NCI-H2081 treated with DMSO at 0.1 percent for 48 hours (cell line): ENCODE measurements at places on chromosomes 5 and 9.

DNA sequence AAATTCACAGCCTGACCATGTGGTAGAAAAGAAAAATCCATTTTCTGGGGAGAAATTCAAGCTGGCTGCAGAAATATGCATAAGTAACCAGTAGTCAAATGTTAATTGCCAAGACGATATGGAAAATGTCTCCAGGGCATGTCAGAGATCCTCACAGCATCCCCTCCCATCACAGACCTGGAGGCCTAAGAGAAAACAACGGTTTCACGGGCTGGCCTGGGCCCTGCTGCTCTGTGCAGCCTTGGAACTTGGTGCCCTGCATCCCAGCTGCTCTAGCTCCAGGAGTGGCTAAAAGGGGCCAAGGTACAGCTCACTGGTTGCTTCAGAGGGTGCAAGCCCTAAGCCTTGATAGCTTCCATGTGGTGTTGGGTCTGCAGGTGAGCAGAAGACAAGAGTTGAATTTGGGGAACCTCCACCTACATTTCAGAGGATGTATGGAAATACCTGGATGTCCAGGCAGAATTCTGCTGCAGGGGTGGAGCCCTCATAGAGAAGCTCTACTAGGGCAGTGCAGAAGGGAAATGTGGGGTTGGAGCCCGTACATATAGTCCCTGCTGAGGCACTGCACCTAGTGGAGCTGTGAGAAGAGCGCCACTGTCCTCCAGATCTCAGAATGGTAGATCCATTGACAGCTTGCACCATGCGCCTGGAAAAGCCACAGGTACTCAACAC lies 49.7 kb downstream of the PTBP3 start:
- no peak for DNase-seq

- no peak for DNase-seq
Observed at GRCh38 chr9:110131499-110131898, 76.5 kb downstream of the C9orf152 start.

DNA sequence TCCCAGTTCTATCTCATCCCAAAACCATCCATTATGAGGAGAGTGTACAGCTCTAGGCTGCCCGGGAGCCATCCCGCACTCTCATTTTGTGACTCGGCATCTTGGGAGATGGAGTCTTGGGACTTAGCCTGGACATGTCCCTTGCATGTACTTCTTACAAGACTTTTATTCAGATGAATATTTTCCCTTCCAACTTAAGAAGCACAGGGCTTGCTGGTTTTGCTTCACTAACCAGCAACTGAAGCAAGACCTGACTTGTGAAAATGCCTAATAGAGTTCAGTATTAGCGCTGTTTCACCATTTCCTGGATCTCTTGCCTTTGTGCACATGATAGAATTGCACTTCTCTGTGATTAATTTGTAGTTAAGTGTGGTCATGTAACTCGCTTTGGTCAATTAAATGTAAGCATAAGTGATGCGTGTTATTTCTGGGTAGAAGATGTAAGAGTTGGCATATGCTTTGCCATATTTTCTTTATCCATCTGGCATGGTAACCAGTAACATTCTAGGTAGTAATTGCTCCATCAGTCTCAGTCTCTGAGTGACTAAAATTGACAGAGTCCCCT lies 55.8 kb downstream of the PDCD1LG2 start:
- no peak for DNase-seq

- no peak for DNase-seq
Observed at GRCh38 chr9:79889369-79889768, 317.6 kb downstream of the TLE4 start.

- DNase-seq = no peak
Observed at GRCh38 chr5:14267991-14268708, 125.0 kb downstream of the TRIO start.

- no peak for DNase-seq
Observed at GRCh38 chr5:96742538-96742937, 65.2 kb downstream of the ERAP1 start.

GRCh38 chr9:127393645-127394044 lies 3.3 kb upstream of the SLC2A8 start:
- DNase-seq = no peak

GRCh38 chr5:140109018-140109758 lies 4.7 kb upstream of the PURA start:
- DNase-seq = no peak

DNA sequence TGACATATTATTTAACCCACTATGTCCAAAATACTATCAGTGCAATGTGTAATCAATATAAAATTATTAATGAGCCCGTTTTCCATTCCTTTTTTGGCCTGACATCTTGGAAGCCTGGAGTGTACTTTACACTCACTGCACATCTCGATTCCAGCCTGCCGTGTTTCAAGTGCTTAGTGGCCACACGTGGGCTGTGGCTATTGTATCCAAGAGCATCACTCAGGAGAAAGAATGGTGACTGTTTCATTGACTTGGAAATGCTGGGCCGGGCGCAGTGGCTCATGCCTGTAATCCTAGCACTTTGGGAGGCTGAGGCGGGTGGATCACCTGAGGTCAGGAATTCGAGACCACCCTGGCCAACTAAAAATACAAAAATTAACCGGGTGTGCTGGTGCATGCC lies 54.5 kb downstream of the CFAP77 start:
- no peak for DNase-seq

DNA sequence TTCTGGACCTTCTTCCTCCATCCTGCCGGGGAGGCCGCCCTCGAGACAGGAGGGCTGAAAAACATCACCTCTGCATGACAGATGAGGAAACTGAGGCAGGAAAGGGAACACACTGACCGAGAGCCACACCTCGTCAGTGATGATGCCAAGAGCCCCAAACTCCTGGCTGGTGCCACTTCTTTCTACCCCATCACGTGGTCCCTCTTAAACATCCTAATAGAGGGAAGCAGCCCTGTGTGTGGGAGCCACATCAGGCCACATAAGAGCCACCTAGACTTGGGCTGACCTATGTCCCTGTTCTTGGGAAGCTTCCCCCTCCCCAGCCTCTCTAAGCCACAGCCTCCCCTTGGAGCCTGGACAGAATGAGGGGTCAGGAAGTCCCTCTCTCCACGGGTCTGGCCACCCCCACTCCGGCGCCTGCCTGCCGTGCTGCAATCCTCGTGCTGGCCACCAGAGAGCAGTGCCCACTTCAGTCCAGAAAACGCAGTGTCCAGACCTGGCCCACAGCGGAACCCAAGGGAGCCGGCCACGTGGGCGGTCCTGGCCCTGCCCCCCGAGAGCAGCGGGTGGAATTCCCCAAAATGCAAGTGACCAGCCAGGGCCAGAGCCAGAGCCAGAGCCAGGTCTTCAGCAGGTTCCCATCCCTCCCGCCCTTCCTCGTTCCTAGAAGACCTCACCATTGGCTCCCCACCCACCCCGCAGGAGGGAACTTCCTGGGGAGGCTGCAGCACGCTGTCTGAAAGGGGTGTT lies 54.7 kb upstream of the SARDH start:
- no peak for DNase-seq

GRCh38 chr5:132678735-132679134 lies 4.9 kb downstream of the IL4 start:
- DNase-seq = no peak

DNA sequence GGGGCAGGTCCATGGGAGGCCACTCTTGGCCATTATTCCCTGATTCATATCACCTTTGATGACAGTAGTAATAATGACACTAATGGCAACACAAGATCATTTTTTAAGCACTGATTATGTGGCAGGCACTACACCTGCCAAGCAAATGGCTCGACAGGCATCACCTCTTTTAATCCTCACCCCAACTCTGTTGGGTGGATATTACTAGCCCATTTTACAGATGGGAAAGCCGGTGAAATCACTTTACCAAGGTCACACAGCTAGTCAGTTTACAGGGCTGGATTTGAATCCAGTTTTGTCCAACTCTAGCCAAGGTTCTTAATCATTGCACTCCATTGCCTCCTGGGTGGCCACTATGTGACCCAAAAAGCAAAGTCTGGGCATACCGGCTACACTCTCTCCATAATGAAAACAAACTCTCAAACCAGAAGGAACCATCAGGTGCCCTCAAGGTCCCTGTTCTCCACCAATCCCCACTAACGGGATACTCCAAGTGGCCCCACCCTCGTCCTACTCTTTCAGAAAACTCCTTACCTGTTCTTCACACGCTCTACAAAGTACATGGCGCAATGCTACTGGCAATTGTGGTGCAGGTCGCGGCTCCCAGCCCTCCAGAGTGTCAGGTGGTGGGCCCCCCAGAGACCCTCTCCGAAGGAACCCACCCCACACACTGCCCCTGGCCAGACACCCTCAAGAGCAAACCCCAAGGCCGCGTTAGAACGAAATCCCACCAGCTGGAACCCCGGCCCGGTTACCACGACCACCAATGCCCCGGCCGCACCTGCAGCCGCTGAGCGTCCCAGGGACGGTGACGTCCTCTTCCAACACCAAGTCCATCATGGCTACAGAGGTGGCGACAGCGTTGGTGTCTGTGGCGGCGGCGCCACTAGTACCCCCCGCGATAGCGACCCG lies 572 bp downstream of the CDK5RAP2 start:
- DNase-seq = no peak

GRCh38 chr5:122101636-122102285 lies 23.7 kb upstream of the LOX start:
- no peak for DNase-seq

GRCh38 chr9:134061688-134062371 lies 6.0 kb downstream of the BRD3 start:
- DNase-seq = no peak

- no peak for DNase-seq
Observed at GRCh38 chr9:129481424-129481809, 139.5 kb downstream of the C9orf50 start.

GRCh38 chr5:9667906-9668305 lies 37.8 kb upstream of the TAS2R1 start:
- DNase-seq = no peak

- DNase-seq = no peak
Observed at GRCh38 chr5:38672059-38672788, 115.8 kb upstream of the LIFR start.

GRCh38 chr5:10686890-10687289 lies 74.1 kb downstream of the DAP start:
- DNase-seq = no peak

DNA sequence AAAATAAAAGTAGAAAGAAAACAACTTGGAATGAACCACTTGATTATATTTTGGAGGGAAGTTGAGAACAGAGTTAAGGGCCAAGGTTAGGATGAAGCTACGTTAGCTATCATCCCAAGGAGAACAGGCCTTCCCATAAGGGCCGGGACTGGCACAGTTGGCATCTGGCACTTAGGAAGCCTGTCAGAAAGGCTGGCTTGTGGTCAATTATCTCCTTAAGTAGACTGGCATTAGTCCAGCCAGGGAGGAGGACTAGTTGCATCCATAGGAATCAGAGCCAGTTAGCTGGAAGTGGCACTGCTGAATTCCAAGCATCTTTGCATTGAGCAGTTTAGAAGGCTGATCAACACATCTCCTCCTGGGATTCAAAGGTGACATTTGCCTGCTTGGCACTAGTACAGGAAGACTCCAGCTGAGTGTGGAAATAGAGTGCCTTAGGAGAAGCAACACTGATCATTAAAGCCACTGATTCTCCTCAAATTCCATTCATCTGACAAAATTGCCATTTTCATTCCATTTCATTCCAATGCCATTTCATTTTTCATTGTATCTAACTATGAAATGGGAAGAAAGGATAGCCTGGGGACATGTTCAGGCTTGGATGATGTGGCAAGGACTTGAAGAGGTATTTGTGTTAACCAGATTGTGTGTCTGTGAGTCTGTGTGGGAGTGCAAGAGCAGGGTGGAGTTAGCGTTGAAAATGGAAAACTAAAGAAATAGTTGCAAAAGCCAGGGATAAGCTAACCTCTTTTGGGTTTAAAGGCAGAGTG lies 5.5 kb downstream of the FOXB2 start:
- DNase-seq = no peak

DNA sequence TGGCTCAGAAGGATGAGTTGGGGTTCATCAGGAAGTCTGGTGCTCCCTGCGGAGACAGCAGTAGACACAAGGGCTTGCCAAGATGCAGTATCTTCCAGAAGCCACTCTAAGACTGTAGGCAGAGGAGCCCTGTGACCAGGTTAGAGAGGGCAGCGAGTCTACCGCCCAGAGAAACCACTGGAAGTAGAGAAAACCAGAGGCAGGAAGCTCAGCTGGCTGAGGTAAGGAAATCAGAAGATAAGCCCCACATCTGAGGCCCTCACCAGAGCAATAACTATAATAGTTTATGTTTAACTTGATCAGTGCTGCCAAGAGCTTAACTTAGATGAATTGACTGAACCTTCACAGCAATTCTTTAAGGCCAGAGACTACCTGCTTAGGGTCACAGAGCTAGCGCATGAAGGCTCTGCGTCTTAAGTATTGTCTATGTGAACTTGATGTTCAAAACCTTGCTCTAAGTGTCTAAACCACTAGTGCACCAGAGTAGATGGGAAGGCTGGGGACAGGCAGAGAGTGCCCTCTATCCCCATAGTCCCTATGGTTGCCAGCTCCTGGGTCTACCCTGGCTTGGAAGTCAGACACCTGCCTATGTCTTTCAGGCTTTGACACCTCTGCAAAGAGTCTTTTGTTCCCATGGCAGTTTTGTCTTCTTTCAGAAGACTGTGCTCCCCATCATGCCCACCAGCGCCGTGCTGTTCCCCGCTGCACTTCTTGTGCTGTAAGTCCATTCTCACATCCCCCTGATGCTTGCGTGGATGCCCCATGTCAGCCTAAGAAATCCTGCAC lies 228.2 kb upstream of the KLF4 start:
- no peak for DNase-seq

- DNase-seq = no peak
Observed at GRCh38 chr9:123321616-123322272, 34.3 kb upstream of the CRB2 start.

DNA sequence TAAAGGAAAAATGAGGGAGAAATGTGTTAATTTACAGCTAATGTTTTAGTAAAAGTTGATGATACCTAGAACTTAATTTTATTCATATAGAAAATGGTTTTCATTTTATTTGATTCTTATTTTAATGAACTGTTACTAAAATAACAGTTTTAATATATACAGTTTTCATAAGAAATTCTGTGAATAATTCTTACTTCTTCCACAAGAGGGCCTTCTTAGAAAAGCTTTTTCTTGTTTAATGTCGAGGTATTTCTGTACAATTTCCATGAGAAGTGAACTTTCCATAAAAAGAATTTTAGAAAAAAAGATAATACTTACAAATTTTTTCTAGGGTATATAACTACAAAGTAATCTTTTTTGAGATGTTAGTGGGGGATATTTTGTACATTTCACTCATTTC lies 73.9 kb downstream of the KLF9 start:
- DNase-seq = no peak

DNA sequence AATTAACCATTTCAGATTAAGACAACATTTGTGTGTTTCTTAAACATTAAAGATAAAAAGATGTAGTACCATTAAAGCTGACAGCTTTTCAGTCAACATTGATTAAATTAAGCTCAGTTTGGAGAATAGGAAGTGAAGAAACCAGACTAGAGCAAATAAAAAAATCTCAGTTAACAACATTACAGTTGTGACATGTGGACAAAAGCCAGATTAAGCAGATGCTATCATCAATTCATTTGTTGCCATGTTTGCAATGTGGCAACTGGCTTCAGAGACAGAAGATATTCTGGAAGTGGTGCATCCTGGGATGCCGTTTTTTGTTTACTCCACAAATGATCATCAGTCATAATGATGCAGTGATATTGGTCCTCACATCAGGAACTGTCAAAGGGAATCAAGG lies 70.3 kb upstream of the CNTLN start:
- no peak for DNase-seq
